Cerebellum (tissue), 4 donors: ENCODE measurements at places on chromosomes 4 and X.

- no peak for DNase-seq
Observed at GRCh38 chr4:27198971-27199370, 338.3 kb downstream of the STIM2 start.

DNA sequence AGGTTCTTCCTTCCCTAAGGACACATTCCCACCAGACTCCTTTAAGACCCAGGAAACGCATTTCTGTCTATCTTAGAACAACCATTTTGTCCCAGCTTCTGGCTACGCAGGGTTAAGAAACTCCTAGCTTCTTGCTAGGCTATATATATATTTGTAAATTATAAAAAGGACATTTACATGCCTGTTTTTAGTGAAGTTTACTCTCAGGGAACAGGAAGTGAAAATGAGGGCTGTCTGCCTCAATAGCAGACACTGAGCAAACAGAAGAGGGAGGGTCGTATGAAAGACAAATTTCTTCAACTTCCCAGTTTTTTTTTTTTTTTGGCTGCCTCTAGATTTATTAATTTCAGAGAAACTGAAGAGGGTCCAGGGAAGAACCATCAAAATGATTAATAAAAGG, 9.3 kb upstream of the FRMPD3 start:
- no peak for DNase-seq

- DNase-seq, result no peak
Observed at GRCh38 chr4:53617101-53617680, 25.9 kb upstream of the LNX1 start.

- no peak for DNase-seq
Observed at GRCh38 chrX:78011846-78012245, 42.4 kb upstream of the PGAM4 start.

GRCh38 chr4:128386761-128387599, 99.4 kb upstream of the PGRMC2 start:
- DNase-seq, result peak; percentile 83

- DNase-seq, result no peak
Observed at GRCh38 chr4:20870436-20870835, 170.2 kb downstream of the PACRGL start.

- no peak for DNase-seq
Observed at GRCh38 chr4:104896660-104897645, 249.7 kb upstream of the TET2 start.

DNA sequence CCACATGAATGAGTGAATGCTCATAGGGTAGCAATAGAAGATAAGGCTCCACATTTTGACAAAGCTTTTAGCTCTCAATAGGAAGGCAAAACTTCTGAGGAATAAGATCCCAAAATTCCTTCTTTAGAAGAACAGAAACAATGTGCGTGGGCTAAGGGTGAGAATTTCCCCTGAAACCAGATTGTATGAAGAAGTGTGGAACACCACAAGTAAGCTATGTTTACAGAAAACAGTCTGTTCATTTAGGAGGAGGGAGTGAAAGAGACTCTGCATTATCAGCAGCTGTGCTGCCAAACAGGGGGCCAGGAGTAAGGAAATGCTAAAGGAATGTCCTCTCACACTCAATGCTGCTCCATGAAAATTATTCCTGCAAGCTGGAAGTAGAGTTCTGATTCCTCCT, 851.6 kb downstream of the CENPC start:
- no peak for DNase-seq

GRCh38 chr4:115906428-115906827, 793.0 kb upstream of the NDST4 start:
- no peak for DNase-seq

DNA sequence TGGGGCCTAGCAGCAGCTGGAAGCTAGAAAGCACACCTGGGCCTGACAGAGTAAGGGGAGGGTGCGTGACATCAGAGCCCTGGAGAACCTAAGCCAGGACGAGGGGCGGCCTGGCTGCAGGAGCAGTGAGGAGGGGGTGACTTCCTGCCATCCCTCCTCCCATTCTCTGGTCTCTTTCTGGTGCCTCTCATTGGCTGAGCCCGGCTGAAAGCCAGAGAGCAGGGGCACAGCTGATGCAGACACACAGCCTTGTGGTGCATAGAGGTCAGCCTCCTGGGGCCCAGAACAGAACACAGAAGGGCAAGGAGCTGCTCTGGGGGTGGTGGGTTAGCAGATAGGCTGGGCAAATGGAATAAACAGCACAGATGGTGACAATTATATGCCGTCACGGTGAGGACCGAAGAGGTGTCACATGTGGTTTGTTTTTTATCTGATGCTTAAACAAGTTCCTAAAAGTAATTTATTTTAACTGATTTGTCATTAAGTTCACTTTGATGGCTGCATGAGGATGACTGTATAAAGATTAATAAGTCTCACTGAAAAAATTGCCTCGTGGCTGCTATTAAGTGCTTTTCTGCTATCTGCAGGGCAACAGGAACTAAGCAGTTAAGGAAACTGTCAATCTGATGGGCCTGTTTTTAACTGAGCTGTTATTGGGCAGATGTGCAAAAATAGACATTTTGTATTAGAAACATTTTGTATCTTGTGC, 102.0 kb downstream of the FNIP2 start:
- no peak for DNase-seq

DNA sequence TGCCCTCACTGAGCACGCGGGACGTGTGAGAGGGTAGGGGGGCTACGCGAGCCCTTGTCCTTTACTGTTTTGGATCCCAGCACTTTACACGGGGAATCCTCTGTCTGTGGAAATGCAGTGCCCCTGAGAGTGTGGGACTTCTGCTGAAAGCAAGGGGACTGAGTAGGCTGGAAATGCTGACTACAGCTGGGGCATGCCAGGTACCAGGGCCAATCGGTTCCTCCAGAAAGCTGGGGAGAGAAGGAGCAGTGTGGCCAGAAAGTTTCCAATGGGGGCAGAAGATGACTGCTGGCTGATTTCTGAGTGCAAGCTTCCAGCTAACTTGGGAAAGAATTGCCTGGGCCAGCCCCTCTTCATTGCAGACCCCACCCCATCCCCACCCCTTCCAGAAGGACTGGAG, 1.5 kb downstream of the NHSL2 start:
- DNase-seq, result no peak

GRCh38 chr4:65311120-65311519, 359.2 kb downstream of the EPHA5 start:
- DNase-seq, result no peak

- DNase-seq, result no peak
Observed at GRCh38 chr4:67886281-67886680, 2.5 kb upstream of the TMPRSS11D start.

GRCh38 chr4:38449506-38450174, 214.4 kb upstream of the KLF3 start:
- DNase-seq, result no peak

- no peak for DNase-seq
Observed at GRCh38 chrX:64377753-64378152, 17.5 kb downstream of the MTMR8 start.

DNA sequence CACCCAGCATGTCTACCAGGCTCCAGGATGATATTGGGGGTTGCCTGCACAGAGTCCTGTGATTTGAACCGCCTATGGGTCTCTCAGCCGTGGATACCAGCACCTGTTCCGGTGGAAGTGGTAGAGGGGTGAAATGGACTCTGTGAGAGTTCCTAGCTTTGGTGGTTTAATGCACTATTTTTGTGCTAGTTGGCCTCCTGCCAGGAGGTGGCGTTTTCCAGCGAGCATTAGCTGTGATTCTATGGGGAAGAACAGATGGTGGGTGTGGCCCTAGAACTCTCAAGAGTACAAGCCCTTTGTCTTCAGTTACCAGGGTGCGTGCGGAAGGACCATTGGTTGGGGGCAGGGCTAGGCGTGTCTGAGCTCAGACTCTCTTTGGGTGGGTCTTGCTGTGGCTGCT, 316.9 kb upstream of the AMOT start:
- no peak for DNase-seq

DNA sequence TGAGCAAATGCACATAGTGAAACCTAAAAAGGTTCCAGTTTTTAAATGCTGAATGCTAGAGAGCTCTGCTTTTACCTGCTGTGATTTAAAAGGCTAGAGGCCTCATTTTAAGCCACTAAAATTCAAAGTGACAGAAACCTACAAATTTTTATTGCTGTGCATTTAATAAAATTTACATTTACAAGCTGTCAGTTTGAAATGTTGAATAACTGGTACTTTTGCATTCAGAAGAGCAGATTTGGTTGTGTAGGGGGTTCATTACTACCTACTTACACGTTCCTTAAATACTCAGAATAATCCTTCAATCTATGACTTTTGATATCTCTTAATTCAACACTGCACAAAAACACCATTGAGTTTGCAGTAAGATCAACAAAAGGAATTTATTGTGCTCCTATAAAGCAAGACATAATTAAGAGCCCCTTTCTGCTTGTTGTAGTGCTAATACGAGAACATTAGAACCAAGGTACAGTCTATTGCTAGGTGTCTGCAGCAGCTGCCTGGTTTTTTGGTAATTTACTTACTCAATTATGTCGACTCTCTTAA, 27.9 kb downstream of the NKX3-2 start:
- DNase-seq, result no peak
